ENCODE measurements at places on chromosomes 6 and 20.
A peak's percentile ranks its signal among the peaks of the same experiment; 100 is the strongest.

DNA sequence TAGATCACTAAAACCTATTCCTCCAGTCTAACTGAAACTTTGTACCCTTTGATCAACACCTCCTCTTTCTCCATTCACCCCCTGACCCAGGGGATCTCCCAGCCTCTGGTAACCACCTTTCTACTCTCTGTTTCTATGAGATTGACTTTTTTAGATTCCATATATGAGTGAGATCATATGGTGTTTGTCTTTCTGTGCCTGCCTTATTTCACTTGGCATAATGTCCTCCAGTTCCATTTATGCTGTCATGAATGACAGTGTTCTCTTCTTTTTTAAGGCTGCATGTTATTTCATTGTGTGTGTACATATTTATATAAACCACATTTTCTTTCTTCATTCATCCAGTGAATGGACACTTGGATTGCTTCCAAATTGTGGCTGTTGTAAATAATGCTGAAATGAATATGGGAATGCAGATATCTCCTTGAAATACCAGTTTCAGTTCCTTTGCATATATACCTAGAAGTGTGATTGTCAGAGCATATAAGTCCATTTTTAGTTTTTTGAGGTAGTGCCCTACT, 57.7 kb downstream of the DHX35 start:
- no peak for DNase-seq

GRCh38 chr6:117505311-117505710, 22.8 kb downstream of the DCBLD1 start:
- no peak for DNase-seq

DNA sequence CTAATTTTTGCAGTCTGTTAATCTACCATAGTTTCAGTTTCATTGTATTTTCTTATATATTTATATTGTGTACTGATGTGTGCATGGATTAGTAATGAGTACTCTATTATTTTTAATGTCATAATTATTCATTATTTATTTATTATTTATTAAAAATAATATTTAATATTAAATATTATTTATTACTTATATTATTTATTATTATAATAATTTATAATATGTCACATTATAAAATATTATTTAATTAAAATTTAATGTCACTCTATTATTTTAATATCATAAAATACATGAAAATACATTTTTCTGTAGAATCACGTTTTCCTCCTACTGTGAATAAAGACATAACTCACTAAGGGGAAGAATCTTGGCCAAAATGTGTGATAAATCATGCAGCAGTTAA, 30.5 kb downstream of the POM121L2 start:
- no peak for DNase-seq

- DNase-seq: peak; percentile 59
Observed at GRCh38 chr20:45798935-45799642, 7.3 kb downstream of the DNTTIP1 start.

- DNase-seq: no peak
Observed at GRCh38 chr6:126947070-126947469, 171.4 kb upstream of the RSPO3 start.

- DNase-seq: no peak
Observed at GRCh38 chr6:1018041-1018440, 293.9 kb upstream of the FOXQ1 start.

- no peak for DNase-seq
Observed at GRCh38 chr6:110246900-110247546, 66.8 kb downstream of the CDC40 start.

GRCh38 chr20:63337786-63338420, 23.2 kb downstream of the CHRNA4 start:
- DNase-seq: no peak

DNA sequence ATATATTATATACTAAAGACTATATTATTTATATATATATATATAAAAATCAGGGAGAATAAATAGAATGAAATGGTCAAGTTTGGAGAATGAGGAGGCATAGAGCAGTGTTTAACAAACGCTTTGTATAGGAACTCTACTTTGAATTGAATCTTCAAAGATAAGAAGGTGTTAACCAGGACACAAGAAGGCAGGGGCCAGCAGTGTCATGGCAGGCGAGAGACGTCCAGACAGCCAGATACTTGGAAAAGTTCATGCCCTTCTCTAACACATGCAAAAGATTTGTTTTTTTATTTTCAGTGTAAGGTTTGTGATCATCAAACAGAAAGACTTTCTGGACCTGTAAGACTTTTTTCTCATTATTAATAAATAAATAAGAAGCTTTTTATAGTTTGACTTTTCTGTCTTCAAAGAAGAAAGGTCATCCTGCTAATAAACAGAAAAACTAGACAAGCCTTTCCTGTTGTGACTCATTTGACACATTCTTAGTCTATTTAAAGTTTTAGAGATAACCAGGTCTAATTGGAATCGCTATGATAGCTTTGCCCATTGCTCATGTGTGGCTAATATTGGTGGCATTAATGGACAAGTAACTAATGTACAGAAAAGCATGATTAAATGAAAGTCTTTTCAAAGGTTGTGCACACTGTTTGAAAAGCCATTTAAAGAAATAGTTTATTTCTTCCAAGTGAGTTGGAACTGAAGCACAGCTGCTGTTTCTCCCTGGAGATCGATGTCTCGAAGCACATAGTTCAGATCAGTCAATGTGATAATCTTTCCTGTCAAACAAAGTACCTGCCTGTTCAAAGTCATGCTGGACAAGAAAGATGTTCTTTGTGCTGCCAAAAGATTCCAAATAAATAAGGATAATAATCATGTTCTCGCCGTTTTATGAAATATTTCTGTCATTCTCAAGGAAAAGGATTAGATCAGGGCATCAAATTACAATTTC, 420.4 kb upstream of the OPRM1 start:
- no peak for DNase-seq

- DNase-seq: no peak
Observed at GRCh38 chr20:52775786-52776185, 196.4 kb upstream of the TSHZ2 start.

- DNase-seq: no peak
Observed at GRCh38 chr6:8065519-8065911, 1.3 kb upstream of the BLOC1S5 start.

- DNase-seq: no peak
Observed at GRCh38 chr20:46430921-46431712, 24.7 kb upstream of the ELMO2 start.

DNA sequence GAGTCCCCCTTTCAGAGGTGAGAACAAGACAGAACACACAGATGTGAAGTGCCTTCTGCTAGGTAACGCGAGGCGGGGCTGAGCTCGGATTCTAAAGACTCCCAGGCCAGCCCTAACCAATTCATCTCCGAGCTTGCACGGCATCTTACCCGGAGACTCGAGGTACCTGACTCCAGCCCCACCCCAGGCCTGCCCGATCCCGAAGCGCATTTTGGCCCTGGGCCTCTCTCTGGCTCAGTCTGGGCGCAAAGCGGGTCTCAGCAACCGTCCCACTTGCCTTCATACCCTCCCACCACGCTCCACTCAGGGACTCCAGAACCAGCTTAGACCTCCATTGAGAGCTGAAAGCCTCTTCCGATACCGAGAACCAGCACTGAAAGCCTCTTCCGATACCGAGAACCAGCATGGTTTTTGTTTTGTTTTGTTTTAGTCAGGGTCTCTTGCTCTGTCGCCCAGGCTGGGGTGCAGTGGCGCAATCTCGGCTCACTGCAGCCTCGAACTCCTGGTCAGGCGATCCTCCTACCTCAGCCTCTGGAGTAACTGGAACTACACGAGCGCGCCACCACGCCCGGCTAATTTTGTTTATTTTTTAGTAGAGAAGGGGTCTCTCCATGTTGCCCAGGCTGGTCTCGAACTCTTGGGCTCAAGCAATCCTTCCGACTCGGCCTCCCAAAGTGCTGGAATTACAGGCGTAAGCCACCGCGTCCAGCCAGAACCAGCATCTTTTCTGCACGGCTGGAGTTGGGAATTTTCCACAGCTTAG, 557 bp upstream of the DYNLRB1 start:
- DNase-seq: peak; percentile 31

DNA sequence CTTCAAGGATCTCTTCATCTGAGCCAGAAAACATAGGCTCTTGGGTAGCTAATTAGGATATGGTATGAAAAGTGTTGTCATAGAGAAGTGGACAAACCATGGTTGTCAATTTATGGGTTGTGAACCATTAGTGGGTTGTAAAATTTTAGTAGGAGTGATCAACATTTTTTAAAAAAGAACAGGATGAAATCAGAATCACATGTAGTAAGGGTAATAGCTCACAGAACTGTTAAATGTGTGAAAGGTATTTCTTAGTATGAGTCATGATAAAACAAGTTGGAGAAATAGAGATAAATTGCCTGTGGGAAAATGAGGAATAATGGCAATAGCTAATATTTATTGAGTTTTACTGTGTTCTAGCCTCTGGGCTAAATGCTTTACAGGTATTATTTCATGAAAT, 113.4 kb downstream of the MAP3K4 start:
- DNase-seq: no peak

- no peak for DNase-seq
Observed at GRCh38 chr6:137414599-137414998, 79.6 kb downstream of the OLIG3 start.

DNA sequence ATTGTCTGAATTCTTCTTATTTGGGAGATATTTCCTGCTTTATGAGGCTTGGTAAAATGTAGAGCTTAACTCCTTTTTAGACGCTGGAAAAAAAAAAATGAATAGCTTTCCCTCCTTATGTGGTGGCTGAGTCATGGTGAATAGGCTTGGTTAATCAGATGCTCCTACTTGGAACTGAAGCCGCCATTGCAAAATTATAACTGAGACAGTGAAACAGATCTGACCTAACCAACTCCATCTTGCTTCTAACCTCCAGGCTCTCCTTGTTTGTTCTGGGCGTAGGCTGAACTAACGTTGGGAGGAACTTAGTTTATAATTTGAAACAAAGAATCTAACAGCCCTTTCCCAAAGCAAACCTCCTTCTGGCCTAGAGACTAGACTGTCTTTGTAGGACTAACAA, 43.2 kb upstream of the PLCB4 start:
- no peak for DNase-seq

GRCh38 chr6:63802606-63803206, 167.1 kb downstream of the PHF3 start:
- peak; percentile 3 for DNase-seq

DNA sequence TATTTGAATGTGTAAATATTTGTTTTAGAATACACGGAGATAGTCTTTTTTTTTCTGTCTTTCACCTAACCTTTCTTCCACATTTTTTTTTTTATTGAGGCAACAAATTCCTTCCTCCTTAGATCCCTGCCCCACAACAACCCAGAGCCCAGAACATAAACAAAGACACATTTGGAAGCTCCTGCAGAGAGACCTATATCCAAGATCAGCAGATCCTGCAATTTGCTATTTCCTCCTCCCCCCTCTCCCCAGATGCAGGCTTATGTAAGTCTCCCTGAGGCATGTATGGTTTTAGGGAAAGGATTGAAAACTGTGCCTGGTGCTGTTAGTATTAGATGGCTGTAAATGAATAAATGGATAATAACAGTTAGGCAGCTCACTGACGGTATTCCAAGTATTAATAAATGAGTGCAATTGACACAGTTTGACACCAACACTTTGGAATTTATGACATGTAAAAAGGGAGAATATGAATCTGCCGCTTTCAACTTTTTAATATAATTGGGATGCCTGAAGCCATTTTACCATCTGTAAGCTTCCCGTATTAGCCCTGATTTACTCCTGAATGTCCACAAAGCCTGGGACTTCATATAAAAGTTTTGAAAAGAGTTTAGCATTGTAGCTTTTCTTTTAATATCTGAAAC, 608.3 kb upstream of the CITED2 start:
- DNase-seq: no peak

GRCh38 chr6:129795261-129795660, 65.9 kb downstream of the TMEM244 start:
- no peak for DNase-seq

Measured in NCI-H1694 (cell line).